ENCODE measurements at places on chromosomes 12 and 14.

GRCh38 chr12:62635649-62636048, 169.0 kb downstream of the MON2 start:
- no peak for DNase-seq

DNA sequence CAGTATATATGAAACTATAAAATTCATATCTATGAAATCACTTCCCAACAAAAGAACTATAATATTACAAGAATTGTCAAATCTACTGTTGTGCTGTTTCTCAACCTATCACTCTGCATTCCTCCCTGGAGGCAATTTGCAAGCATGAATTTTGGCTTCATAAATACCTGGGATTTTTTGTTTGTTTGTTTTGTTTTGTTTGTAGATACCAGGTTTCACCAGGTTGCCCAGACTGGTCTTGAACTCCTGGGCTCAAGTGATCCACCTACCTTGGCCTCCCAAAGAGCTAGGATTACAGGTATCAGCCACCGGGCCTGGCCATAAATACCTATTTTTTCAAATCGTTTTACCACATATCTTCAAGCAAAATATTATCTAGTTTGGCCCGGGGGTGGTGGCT, 38.7 kb downstream of the SGPP1 start:
- no peak for DNase-seq

GRCh38 chr14:101559624-101560533, 1.4 kb upstream of the DIO3 start:
- no peak for DNase-seq

- DNase-seq = no peak
These were observed 35.2 kb downstream of the BRMS1L start for GRCh38 chr14:35861204-35861868.

DNA sequence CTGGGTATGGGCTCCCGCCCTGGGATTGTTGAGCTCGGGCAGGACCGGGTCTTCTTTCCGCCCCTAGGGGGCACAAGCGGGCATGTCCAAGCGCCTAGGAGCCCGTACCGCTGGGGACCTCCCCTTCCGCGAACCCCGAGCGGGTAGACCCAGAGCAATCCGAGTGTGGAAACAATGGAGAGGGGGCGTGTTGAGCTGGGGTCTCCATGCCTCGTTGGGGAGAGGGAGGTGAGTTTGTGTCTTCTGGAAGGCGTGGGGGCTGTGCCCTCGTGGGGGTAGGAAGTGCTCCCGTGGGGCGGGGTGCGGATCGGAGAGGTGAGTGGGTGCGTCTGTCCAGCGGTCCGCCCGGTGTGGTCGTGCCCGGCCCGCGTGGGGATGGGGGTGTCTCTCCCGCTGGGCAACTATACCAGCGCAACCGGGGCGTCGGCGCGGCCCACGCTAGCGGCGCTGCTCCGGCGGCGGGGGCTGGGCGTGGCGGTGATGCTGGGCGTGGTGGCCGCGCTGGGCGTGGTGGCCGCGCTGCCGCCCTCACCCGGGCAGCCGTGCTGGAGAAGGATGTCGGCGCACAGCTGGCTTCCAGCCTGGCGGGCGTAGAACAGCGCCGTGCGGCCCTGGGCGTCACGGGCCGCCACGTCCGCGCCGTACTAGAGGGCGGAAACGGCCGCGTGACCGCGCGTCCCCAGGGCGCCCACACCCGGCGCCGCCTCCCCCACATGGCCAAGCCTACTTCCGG, 12.2 kb downstream of the AGAP2 start:
- DNase-seq = no peak

DNA sequence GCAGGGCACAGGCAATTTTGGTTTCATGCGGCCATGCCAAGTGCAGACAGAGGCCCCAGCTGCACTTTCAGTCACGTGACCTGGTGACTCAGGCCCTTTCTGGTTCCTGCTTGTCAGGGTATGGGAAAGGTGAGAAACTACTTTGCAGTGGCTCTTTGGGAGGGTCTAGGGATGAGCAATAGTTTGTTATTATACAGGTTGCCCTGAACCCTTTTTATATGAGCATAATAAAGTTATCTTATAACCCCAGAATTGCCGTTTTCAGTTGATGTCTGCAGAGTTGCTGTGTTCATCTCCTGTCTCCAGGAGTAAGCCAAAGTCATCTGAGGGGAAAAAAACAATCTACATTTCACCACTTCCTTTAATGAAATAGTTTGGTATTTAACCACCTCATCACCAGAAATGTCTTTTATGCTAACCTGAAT, 30.9 kb upstream of the EMP1 start:
- DNase-seq = peak; percentile 46

- DNase-seq = no peak
These were observed 68.0 kb downstream of the SERPINA3 start for GRCh38 chr14:94679937-94680861.

GRCh38 chr12:54001283-54002187, 1.6 kb downstream of the HOXC9 start:
- no peak for DNase-seq

DNA sequence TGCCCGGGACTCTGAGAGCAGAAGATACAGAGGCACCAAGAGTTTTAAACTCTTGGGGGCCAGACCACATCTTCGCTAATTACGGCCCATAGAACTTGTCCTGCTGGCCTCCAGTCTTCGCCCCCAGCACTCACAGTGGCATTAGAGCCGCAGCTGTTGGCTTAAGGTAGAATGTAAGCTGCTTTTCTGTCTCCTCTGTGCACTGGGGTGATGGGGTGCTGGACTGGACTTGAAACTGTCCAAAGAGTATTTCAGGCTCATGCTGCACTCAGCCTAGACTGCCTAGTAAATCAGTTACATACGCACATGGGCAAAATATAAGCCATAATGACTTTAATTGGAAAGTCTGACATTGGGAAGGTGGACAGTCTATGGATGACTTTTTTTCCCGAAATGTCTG, 29.0 kb downstream of the YY1 start:
- no peak for DNase-seq

GRCh38 chr12:54215989-54216796, 27.4 kb upstream of the SMUG1 start:
- DNase-seq = no peak

- DNase-seq = no peak
These were observed 5.0 kb downstream of the CARMIL3 start for GRCh38 chr14:24056800-24057184.

DNA sequence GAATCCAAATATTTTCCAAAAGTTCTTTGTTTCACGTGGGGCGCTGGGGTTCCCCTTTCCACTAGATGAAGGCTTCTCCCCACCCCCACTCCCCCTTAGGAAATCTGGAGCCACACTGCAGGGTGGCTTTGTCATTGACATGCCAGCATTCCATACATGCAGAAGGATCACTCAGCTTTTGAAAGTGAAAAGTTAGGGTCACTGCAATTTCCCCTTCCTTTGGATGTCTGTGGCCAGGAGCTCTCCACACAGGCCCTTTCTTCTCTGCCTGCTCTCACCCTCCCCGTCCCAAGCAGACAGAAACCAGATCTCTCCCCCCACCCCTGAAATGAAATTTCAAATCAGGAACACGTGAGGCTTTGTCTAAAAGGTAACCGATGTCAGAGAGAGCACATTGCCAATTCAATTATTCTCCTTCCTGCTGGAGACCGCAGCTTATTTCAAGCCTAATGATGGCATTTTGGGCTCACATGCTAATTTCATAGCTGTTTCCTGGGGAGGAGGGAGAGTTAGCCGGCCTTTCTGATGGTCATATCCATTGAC, 153.9 kb upstream of the RFLNA start:
- DNase-seq = no peak

GRCh38 chr12:19299765-19300164, 139.5 kb upstream of the AEBP2 start:
- no peak for DNase-seq

GRCh38 chr12:48690990-48691389, 9.0 kb upstream of the KANSL2 start:
- DNase-seq = no peak

DNA sequence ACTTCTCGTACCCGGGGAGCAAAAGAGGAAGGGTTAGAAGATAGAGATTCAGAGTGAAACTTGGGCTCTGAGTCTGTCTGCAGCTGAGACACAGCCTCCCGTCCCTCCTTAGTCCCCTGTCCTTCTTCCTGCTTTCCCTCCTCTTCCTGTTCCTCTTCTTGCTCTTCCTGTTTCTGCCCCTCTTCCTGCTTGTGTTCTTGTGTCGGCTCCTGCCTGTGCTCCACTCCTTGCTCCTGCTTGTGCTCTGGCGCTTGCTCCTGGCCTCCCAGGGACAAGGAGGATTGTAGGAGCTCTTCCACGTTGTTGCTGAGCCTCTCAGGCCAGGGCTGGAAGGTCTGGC, 3.0 kb downstream of the ACRBP start:
- no peak for DNase-seq

- no peak for DNase-seq
These were observed 162.7 kb downstream of the ZFP36L1 start for GRCh38 chr14:68630081-68630571.

DNA sequence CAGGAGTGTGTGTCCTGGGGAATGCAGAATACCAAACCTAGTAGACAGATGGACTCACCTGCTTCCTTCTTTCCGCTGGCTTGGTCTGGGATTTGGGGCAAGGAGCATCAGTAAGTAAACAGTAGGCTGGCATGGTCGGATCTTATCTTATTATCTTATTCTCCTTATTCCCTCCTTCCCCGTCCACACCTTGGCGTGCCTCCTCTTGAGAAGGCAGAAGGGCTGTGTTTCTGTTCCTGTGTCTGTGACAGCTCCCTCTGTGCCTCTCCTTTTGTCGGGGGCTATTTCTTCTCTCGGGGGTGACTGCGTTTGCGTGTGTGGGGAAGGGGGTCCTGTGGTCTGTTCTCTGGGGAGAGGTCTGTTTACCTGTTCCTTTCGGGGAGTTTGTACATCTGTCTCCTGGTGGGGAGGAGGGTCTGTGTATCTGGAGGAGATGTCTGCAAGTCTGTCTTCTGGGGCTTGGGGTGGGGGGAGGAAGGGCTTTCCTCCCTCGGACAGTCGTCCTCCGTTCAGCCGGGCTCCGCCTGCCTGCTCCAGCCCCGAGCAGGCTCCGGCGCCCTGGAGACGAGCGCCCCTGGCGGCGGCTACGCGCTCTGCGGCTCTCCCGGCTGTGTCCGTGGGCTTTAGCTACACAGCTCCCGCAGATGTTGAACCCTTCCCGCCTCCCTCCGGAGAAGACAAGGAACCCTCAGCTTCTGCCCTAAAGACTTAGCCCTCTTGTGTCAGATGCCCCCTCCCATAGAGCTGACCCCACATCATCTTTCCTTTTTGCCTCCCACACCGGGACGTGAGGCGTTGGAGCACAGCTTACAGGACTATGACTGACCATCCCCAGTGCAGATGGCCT, 4.4 kb downstream of the KRT86 start:
- DNase-seq = peak; percentile 50

- no peak for DNase-seq
These were observed 44.3 kb downstream of the SPRING1 start for GRCh38 chr12:116693286-116694227.

DNA sequence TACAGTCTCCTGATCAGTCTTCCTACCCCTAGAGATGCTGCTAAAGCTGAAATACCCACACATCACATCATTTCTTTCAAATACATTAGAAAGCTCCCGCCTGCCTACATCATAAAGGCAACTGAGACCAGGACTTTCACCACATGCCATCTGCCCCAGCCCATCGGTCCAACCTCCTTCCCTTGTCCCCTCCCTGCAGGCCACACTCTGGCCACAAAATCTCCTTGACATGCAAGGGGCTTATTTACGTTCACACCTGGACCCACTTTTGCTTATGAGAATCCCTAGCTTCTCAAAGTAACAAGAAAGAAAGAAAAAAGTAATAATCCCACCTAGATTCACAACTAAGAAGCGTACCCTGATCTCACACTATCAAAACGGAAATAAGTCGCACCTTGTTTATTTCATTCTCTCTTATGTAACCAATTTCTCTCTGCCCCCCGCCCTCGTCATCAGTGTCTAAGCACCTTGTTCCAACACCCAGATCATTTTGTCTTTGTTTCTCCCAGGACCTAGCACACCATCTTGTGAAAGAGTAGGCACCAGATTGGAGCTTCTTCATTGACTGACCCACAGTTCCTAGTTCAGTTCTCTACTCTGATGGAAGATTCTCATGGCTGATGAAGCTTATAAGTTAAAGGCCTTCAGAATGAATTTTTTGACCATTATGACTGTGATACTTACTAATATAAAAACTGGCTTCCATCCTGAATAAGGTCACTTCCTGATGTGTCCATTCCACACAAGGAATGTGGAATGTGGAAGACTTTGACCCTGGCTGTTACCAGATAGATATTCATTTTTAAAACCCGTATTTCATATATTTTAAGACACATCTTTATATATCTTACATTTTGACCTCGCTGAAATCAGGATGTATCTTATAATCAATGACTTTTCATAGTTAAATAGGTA, 7.7 kb downstream of the WSB2 start:
- no peak for DNase-seq

DNA sequence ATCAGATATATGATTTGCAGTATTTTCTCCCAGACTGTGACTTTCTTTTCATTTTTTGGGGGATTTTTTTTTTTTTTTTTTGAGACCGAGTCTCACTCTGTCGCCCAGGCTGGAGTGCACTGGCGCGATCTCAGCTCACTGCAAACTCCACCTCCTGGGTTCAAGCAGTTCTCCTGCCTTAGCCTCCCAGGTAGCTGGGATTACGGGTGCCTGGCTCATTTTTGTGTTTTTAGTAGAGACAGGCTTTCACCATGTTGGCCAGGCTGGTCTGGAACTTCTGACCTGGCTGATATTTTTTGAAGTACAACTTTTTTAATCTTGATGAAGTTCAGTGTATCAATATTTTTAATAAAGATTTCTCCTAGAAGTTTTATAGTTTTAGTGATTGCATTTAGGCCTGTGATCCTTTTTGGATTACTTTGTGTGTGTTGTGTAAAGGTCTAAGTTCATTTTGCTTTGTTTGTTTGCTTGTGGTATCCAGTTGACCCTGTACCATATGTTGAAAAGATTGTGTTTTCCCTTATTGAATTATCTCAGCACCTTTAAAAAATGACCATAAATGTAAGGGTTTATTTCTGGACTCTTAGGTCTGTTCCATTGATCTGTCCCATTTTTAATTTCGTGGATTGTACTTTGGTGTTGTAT, 24.2 kb downstream of the BORCS5 start:
- DNase-seq = no peak

All from naive thymus-derived CD4-positive, alpha-beta T cell (primary cell).